ENCODE measurements at places on chromosomes 1 and 21. TPM values are rescaled to one million over a fixed set of nuclear protein-coding genes. Genes with fewer than 3 reads are reported as not detected.
A peak's percentile ranks its signal among the peaks of the same experiment; 100 is the strongest.

- no peak for DNase-seq
These were observed 60.8 kb downstream of the BCAR3 start for GRCh38 chr1:93620841-93621210.

GRCh38 chr1:247111700-247112478 is 7.7 kb upstream of the ZNF669 start:
- DNase-seq, result peak; percentile 44

DNA sequence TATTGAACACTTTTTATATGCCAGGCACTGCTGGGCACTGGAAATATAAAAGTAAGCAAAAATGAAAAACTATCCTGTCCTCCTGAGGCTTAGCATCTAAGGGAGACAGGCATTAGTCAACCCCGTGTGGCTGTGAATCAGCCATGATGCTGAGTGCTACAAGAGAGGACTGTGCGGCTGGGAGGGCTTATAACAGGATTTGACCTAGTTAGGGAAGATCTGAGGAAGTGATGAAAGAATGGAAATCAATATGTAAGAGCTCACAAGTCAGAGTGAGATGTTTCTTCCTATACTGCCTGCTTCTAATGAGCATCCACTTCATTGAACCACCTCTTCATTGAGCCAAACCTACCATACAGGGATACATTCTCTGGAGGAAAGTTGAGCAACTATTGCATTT is 15.1 kb downstream of the TRIM45 start:
- no peak for DNase-seq

GRCh38 chr1:32786856-32787255 is 30.3 kb downstream of the YARS1 start:
- peak; percentile 44 for DNase-seq

DNA sequence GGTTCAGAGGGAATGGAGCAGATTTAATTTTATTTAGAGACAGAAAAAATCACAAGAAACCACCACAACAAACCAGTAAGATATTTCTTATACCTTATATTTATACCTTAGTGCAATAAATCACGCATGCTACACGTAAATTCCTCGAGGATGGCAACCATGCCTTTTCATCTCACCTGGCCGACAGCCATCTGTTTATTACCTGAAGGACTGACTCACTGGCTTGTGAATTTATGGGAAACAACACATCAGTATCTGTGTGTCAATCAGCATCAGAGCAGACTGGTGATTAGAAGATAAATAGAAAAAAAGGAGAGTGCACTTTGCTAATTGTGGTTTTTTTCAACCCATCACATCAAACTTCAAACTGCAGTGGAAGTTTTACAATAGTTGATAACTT is 58.4 kb downstream of the S1PR1 start:
- no peak for DNase-seq

DNA sequence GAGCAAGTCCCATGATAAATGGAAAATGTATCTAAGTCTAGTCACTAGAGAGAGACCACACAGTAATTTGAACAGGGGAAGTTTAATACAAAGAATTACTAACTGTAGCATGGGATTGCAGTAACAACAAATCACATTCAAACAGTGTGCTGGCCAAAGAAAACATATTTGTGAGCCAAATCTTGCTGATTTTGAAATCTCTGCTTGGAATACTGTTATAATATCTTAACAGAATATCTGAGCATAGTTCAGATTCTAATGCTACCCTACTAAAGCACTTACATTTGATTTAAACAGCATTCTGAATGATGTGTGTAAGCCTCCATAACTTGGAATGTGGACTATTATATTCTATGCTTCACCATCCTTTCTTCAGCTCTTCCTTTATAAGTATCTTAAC is 270.0 kb upstream of the BRINP3 start:
- peak; percentile 64 for DNase-seq

GRCh38 chr1:116785006-116785405 is 30.8 kb downstream of the CD2 start:
- no peak for DNase-seq

DNA sequence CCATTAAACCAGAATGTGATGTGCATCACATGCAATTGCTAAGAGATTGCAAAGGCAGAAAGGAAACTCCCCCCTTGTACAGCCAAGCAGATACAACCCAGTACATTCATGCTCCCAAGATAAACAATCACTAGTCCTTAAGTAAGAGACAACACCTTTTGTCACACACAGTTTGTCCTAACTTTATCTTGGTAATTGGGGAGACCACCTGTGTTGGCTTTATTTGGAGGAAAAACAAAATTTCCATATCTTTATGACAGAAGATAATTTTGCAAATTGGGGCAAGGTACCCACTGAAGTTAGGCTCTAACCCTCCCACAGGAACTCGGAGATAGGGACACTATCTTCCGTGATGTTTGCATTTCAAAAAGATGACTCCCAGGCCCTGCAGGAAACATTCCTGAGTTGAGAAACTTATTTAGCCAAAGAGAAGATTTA is 175.0 kb upstream of the TNR start:
- DNase-seq, result no peak

DNA sequence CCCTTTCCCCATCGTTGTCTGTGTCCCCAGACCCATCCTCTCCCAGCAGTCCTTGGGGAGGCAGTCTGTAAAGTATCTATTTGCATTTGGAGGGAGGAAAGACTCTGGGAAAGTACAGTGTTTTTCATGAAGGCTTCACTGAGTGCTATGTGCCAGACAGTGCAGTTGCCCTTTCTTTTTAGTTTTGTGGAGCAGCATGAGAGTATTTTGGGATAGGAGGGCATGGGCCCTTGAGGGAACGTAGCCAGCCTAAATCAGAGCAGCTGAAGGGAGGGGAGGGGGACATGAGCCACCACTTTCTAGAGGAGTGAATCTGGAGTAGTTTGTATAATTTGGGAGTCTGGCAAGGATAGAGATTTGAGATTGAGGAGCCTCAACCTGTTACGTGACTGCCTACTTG is 404.0 kb upstream of the KAZN start:
- no peak for DNase-seq

- DNase-seq, result peak; percentile 58
These were observed 88.6 kb upstream of the PKN2 start for GRCh38 chr1:88595355-88596002.

DNA sequence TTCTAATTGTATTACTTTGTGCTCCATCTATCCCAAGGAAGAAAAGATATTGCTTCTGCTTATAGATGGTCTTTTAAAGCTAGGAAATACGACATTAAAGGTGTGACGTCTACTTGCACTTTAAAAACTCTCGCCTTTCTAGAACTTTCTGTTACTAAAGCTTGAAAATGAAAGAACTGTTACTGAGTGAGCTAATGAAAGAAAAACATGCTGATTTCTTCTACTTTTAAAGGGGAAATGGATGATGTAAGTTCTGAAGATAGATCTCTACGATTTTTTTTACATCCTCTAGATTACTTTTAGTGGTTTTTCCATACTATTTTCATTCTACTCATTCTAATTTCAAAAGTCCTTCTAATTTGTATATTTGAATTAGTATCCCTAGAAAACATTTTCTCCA is 387.5 kb downstream of the USP25 start:
- no peak for DNase-seq

MATN1 gene
- 0.25 TPM for total RNA-seq

OR10J1 gene
- total RNA-seq, result not detected
